ENCODE measurements at places on chromosomes 4 and X. TPM values are rescaled to one million over a fixed set of nuclear protein-coding genes. Genes with fewer than 3 reads are reported as not detected.

DNA sequence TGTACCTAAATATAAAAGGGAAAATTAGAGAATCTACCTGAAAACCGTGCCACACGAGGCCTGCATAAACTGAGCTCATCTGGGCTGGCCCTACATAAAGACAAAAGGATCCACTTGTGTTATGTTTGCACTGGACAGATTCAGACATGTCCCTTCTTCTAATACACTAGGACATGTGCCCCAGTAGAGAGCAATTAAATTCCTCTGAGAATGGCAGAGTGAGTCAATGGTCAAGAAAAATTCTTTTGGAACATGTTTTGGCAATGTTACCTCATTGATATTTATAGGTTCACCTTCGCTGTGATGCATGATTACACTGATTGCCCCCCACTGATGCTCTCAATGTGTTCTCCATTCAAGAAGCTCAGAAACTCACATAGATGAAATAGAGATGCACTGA, 95.2 kb downstream of the MANBA start:
- DNase-seq = no peak

DNA sequence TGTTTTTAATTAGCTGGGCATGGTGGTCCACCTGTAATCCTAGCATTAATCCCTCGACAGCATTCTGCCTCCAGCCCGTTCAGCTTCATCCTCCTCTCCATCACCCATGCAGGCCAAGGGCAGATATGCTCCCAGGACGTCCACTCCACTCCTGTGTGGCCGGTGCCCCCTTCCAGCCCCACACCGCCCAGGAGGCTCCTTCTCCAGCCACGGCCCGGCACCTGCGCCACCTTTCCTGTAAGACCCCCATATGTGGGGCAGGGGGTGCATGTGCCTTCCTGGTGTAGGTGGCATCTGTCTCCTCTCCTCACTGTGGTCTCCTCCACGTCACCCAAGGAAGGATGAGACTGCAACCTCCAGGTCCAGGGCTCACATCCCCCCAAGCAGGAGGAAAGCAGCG, 57.0 kb upstream of the MXD4 start:
- DNase-seq = no peak

Gene APLN
- polyA plus RNA-seq = 0.75 TPM

DNA sequence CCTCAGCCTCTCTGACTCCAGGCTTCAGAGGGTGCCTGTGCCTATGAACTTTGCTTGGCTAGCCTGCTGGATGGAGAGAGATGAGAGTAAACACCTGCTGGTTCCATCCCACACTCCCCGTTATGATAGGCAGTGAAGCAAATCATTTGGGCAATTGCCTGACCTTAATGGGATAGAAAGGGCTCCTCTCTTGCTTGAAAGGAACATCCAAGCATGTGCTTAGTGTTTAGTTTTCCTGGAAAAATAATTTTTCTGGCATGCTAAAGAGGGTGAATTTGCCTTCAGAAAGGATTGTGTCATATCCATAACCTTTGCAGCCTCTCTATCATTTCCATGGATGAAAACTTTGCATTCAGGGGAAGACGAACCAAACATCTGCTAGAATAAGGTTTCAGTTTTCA, 10.8 kb downstream of the PLAC1 start:
- DNase-seq = no peak

Gene ATP1B4
- not detected for polyA plus RNA-seq

Gene TCEANC
- 0.96 TPM for polyA plus RNA-seq

- peak; percentile 61 for DNase-seq
These were observed 4.5 kb upstream of the PLCXD1 start for GRCh38 chrX:276581-277201.

GRCh38 chr4:151256134-151256533, 20.8 kb upstream of the PRSS48 start:
- no peak for DNase-seq

DNA sequence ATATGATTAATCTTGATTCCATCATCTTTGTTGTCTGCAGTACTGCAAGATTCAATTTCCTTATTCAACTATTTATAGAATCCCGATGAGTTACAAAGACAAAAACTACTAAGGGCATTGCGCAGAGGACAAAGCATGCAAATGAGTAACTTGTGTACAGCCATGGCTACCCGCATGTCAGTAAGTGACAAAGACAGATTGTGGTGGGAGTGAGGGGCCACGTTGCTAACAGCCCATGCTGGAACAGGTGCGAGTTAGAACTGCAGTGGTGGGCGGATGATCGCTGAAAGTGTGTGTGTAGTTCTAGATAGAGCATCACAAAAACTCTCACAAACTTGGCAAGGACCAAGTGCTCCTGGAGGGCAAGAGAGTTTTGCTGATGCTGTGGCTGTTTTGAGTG, 49.5 kb downstream of the ACOX3 start:
- DNase-seq = no peak

DNA sequence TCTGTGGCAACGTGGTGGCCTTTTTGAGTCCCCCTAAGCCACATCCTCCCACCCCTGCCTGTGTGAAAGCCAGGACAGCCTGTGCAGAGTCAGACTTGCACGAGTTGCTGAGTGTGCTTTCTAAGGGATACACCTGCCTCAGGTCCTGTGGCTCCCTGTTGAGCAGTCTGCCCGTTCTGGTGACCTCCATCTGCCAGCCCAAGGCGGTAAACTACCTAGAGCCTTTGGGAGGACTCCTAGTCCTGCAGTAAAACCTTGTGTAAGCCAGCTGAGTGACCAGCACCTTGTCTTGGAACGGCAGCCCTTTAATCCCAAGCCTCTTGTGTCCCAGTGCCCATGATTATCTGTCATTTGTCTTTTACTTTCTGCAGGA, 69.3 kb downstream of the NBDY start:
- no peak for DNase-seq

Gene BTC
- polyA plus RNA-seq = 1.8 TPM

- DNase-seq = peak; percentile 46
These were observed 115.2 kb upstream of the LNX1 start for GRCh38 chr4:53706422-53707032.

DNA sequence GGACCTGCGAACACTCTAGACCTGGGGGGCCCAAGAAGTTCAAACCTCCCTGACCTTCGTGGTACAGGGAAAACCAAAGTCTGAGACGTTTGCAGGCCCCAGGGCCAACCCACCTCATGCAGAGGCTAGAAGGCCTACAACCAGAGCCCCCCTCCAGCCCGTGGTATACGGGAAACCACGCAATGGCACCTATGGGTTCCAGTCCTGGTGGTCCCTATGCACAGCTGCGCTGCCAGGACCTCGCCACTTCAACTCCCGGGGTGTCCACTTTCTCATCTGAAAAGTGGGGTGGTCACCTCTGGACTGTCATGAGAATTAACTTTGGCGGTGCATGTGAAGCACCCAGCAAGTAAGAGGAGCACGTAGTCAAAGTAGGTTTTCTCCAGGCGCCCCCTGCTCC, 8.4 kb upstream of the MSX1 start:
- DNase-seq = no peak

DNA sequence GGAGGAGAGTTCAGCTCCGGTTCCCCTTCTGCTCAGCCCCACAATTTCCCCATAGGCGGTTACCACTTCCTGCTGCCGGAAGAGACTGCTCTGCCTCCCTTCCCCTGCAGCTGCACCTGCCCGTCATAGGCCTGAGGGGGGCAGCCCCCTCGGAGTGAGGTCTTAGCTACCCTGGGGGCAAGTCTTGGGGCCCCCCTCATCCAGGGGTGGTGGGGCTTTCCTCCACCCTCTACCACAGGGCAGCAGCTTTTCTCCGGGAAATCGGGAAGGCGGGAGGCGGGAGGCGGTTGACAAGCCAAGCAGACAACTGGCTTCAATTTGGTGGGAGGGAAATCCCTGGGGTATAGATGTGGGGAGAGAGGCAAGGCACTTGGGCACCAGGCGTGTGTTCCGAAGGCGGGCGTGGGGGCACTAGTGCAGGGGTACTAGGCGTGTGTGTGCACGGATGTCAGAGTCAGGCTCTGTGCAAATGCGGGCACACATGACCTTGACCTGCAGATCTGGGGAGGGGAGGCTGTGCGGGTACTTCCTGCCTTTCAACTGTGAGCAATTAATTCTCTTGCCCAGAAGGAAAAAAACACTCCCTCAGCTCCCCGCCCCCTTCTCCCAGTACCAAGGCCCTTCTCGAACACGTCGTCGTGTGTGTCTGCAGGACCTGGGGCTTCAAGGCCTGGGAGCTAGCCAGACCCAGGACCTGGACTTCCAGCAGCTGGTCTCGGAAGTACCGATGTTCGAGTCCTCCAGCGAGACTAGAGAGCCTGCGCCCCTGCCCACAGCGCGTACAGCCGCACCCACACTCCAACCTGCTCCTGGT, 1.0 kb upstream of the ARHGAP4 start:
- peak; percentile 45 for DNase-seq

DNA sequence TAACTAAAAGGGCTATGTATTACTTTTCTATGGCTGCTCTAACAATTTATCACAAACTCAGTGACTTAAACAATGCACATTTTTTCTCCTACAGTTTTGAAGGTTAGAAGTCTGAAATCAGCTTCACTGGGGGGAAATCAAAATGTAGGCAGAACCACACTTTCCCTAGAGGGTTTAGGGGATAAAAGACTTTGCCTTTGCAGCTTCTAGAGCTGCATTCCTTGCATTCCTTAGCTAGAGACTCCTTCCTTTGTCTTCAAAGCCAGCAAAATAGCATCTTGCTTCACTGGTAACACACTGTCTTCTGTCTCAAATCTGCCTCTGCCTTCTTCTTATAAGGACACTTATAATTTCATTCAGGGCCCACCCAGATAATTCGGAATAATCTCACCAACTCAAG, 152.4 kb upstream of the SPIN4 start:
- peak; percentile 3 for DNase-seq

GRCh38 chrX:31508338-31508737, 436.5 kb upstream of the FTHL17 start:
- DNase-seq = no peak

DNA sequence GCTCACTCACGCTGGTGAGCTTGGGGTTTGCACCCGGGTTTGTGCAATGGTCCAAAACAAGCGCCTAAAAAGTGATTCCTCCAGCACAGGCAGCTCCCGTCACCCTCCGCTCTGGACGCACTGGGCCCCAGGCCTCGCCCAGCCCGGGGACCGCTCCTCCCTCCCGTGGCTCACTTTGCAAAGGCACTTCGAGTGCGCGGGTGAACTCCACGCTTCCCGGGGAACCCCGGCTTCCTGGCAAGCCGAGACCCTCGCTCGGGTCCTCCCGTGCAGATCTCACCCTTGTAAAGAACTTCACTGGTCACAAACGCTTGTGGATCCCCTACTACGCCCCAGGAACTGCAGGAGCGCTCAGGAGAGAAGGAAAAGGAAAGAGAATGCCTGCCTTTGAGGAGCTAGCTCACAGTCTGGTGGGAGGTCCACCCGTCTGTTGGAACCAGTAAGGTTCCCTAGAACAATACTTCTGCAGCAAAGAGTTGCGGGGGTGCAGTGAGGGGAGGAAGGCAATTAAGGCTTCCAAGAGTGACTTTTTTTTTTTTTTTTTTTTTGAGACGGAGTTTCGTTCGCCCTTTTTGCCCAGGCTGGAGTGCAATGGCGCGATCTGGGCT, at the start of gene CTPS2:
CTPS2 (minus strand) TSS at position 122 of the 608 bp plus-strand sequence. CDS start 9,767 bp downstream, outside the sequence.
- peak; percentile 69 for DNase-seq

DNA sequence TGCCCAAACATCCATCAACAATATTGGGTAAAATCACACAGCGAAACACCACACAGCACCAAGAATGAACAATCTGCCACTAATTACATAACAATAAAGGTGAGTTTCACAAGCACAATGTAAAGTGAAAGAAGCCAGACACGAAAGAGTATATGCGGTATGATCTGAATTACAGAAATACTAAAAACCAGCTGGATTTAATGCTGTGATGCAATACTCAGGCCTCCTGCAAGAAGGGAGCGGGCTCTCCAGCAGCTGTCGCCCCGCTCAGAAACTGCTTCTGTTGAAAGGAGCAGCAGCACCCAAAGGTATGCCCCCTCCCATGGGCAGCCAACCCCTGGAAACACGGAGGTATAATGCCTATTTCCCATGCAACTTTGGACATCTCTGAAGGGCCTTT, 77.0 kb downstream of the PAPSS1 start:
- DNase-seq = no peak

Gene OGT
- polyA plus RNA-seq = 47.3 TPM

DNA sequence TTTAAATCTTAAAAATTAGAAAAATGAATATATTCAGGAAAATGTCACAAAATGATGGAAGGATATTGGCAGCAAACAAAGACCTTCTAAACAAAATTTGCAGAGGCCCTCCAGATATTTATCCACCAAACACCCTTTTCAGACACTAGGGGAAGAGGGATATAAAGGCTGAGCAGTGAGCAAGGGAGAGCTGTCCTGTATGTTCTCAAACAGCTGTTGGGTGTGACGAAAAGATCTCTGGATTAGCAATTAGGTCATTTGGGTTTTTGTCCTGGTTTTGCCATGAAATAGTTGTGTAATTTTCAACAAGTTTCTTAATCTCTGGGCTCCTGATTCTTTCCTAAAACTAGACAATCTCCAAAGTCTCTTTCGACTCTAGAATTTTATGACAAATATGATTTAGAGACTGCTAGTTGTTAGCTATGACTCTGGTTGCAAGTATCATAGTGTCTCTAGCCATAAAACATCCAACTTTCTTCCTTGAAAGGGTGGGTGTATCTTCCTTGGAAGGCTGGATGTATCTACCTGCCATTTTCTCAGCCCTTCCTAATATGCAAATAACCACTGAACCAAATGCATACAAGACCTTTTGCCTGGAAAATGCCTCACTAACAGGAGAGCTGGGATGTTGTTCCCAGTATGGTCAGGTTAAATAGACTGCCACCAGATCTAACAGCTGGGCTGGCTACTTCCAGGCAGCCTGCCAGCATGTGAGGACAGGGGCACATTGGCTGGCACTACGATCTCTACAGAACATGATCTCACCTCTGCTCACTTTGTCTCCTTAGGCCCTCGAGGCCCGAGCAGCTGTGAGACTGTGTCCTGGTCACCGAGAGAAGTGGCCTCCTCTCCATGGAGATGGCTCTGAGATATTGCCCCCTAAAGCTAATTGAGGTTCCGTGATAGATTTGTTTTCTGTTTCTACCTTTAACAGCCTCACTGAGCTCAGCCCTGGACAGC, 225.5 kb upstream of the JADE1 start:
- DNase-seq = no peak

Gene PJA1
- 18.7 TPM for polyA plus RNA-seq

Gene GLRB
- 1.8 TPM for polyA plus RNA-seq

DNA sequence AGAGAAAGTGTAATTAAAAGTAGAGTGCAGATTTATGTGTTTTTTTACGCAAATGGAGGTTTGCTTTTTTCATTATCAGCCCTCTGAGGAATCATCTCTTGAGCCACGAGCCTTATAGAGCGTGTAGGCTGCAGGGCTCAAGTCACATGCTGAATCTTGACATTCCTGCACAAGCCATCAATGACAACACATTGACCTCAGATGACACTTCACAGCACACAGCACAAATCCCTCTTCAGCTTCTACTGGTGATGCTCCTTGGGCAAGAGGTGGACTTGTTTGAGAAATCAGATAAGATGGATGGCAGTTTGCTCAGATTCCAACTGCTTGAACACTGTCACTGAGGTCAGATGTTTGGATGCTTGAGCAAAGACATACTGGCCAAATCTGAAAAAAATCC, 250.6 kb downstream of the SNCA start:
- DNase-seq = no peak
